ENCODE measurements at places on chromosomes 1 and 21.

DNA sequence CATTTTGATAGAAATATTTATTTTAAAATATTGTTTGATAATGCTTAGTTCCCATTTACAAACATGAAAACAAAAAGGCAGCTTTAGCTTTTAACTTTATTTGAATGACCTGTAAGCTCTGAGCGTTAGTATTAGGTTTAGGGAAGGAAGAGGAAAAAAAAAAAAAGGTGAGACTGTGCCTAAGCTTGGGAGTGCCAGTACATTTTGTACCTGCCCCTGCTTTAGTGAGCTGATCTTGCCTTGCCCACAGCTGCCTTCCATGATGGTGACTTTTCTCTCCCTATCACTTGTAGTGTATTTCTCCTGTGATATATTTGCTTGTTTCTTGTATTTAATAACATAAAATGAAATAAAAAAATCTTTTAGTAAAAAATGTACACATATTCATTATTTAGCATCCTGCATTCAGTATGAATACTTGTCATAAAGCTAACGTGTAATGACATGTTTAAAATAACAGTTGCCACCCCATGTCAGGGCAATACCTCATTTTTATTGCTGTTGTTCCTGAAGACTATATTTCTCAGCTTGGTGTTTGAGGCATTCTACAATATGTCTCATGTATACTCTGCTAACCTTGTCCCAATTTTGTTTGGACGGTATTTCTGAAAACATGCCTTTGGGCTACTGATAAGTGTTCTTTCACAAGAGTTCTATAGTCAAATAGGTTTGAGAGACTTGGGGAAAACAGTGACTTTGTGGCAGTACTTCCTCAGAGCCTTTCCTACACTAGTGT lies 76.3 kb downstream of the NEK7 start:
- DNase-seq = no peak

DNA sequence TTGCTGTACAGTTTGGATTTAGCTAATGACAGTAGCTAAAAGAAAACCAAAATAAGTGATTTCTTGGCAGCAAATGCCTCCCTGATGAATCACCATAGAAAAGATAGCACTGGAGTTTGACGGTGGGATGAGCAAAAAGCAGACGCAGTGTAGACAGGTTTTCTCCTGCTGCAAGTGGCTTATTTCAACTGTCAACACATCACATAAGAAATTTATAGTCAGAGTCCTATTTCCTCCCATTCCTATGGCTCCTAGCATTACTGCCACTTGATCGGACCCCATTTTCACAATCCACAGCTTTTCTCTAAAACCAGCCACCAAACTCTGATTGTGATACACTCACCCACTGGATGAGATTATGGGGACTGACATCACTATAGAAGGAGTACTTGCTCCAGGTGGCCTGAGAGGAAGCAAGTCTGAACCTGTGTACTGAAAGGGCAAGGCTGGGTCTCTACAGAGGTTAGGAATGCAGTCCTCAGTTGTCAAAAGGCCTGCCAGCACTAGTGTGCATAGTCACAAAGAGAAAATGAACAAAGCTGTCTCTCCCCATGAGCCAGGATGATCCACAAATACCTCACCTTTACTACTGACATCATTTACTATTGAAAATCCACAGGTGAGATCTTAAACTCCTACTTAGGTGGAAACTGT lies 359.8 kb downstream of the LTN1 start:
- DNase-seq = no peak

DNA sequence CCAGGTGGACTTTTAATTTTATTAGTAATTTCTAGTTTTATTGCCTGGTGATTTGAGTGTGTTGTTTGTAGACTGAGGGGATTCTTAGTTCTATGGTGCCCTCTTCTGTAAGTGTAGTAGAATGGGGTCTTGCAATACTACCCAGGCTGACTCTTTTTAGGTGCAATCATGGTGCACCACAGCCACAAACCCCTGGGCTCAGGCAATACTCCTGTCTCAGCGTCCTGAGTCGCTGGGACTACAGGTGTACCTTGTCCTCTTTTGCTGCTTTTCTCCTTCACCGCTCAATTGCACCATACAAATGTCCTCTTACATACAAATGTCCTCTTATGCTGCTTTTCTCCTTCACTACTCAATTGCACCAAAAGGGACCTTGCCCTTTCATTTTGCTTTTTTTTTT lies 43.1 kb downstream of the SCP2 start:
- DNase-seq = no peak

DNA sequence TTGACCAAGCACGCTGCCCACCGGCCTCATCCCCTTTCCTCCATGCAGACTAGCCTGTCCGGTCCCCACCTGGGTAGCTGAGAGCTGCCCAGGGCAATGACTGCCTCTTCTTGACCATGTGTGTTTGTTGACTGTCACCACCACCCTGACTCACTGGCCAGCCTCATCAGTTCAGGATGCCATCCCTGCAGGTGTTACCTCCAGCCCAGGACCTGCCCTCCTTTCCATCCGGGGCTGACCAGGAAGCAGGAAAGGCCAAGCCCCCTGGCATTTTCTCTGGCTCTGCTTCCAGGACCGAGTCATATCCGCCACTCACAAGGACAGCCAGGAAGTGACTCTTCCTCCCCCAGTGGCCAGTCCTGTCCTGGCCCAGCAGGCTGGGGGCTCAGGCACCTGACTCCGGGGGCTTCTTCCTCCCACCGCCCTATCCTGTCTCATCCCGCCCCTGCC lies 17.1 kb downstream of the EPHA2 start:
- DNase-seq = no peak

Data from activated T-cell treated with anti-CD3 and anti-CD28 coated beads, Interleukin-2, amount 50 U/mL, for 72 hours (primary cell).